ENCODE measurements at places on chromosomes 16 and 17.

- no peak for DNase-seq
Measured at GRCh38 chr17:77599699-77600098, 358.8 kb upstream of the TNRC6C start.

- no peak for DNase-seq
Measured at GRCh38 chr16:79659344-79659743, 58.8 kb upstream of the MAF start.

DNA sequence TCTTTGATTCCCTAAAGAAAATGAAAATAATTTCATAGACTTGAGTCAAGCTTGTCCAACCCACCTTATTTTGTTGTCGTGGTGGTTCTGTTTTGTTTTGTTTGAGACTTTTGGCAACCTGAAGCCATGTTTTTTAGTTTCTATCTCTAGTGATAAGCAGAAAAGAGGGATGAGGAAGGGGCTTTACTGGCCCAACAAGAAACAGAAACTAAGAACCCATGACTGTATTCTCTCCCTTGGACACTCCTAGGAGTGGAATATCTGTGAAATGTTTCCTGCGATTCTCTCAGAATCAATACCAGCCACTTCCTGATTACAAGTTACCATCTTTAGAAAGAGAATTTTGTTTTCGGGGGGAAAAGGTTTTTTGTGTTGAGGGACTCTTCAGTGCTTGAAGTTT lies 207.5 kb downstream of the PRKCA start:
- DNase-seq, result no peak

DNA sequence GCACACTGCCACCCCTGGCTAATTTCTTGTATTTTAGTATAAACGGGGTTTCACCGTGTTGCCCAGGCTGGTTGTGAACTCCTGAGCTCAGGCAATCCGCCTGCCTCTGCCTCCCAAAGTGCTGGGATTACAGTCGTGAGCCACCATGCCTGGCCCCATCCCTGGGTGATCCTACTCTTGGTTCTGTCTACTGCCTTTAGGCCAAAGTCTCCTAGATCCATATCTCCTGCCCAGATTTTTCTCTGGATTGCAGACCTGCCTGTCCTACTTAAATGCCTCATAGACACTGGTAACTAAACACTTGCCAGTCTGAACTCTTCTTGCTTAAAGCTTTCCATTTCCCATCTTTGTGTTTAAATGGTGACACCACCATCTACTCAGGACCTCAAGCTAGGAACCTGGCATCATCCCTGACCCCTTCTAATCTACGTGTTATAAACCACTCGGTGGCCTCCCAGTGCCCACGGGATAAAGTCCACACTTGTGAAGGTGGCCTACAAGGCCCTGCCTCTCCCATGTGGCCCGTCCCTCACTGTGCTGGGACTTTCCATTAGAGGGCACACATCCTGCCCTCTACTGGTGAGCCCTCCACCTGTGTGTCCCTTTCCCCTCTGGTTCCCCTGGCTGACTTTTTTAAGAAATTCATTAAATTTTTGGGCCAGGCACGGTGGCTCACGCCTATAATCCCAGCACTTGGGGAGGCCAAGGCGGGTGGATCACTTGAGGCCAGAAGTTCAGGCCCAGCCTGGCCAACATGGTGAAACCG lies 51.1 kb downstream of the USP43 start:
- no peak for DNase-seq

- no peak for DNase-seq
Measured at GRCh38 chr17:28865946-28866752, 11.3 kb downstream of the ERAL1 start.

DNA sequence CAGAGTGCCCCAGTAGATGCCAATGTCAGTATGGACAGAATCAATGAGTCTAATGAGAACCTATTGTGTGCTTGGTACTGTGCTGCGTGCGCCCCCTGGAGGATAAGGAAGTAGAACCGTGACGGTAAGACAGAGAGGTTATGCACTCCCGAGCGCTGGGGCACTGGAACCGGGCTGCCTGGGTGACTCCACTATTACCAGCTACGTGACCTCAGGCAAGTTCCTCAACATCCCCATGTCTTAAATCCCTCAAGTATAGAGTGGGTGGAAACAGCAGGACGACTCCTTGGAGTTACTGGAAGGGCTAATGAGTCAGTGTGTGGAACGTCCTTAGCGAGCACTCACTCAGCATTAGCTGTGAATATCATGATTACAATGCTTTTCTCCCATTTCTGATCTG lies 16.2 kb downstream of the CHST4 start:
- peak; percentile 29 for DNase-seq

- DNase-seq, result no peak
Measured at GRCh38 chr17:38918916-38919315, 6.5 kb upstream of the LASP1NB start.

Measured in CD8-positive, alpha-beta memory T cell (primary cell).